ENCODE measurements at places on chromosomes 13 and 19.

DNA sequence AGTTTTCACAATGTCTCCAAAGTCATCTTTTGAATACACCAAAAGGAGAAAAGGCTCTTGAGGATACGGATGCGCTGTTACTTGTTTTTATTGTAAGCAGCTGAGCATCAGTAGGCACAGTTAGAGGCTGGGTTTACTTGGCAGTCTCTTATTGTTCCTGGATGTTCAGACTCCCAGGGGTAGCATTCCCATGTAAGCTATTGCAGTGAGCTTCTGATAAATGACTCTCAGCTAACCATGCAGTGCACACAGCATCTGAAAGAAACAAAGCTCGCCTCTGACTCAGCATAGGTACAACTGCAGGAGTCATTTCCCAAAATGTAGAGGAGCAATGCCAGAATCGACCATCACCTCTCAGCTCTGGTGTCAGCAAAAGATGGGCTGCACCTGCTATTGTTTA, 84.8 kb downstream of the DCT start:
- DNase-seq = no peak

DNA sequence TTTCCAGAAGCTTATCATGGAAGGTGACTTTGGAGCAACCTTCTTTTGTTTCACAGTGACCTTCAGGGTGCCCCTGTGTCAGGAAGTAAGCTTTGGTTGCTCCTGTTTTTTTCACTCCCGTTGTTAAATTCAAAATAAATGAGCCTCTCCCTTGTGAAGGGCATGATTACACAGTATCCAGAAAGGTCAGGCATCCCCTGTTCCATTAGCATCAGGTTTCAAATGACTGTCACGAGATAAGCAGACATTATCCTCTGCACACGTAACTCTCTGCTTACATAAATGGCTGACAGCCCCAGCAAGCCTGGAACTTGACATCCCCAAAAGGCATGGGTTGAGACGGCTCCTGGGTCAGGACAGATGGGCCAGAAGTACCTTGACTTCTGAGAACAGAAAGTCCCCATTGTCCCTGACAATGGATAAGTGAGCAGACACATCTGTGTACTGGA, 52.0 kb downstream of the RAB20 start:
- DNase-seq = no peak

GRCh38 chr13:24709186-24709913, 29.1 kb downstream of the ATP12A start:
- peak; percentile 61 for DNase-seq

DNA sequence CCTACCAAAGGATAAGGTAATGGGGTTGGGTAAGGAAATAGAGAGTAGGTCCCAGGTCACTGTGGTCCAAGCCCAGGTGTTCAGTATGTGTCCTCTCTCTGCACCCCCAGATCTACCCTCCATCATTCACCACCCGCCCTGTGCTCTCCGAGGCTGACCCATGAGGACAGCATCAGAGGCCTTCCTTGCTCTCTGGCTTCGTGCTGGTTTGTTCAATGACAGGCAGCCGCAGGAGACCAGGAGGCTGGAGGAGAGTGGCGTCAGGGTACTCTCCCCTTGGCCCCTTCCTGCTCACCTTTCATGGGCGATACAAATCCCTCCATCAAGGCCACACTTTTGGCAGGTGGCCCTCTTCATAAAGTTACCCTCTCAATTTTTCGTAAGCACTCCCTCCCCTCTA, 1.7 kb downstream of the TUBA3C start:
- no peak for DNase-seq

DNA sequence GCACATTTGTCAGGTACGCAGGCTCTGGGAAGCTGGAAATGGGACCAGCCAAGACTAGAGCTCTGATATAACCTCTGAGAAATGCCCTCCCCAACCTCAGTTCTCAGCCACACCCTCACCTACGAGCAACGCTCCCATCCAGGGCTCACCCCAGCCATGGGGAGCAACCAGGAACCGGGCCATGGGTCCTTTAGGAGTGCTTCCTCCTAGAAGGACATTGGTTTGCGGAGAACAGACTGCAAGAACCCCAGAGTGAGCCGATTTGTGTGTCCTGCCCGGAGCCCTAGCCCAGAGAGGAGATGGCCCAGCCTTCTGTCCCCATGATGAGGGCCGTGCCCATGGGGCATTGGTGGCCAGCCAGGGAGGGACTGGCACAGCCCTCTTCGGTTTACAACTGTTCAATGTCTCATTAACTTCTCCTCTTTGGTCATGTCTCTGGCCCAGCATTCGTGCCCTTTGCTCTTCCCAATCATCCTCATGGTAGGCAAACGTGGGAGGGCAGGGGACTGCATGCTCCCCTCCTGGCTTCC, 32.9 kb upstream of the IGSF23 start:
- no peak for DNase-seq

GRCh38 chr19:48636859-48637448, at the start of gene DBP:
Gene DBP, minus strand, starts transcription at chr19:48637379. Its CDS starts 385 bp downstream, at chr19:48636994.
- DNase-seq = no peak

DNA sequence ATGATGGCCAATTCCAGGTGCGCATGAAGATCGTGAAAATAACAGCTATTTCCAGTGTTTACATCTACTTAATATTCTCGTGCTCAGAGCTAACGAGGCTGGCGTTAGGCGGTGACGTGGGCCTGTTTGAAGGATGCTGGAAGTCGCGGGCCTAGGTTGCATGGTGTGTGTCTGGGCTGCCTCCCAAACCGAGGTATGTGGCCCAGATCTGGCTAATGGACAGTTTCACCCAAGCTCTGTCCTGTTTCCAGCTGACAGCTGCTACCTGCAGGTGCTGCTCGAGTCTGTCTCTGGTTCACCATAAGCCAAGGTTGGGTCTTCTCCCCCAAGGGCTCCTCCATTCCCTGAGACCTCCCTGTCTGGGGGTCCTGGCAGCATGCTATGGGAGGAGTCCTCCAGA, 40.5 kb upstream of the KCTD15 start:
- DNase-seq = no peak

GRCh38 chr19:30070198-30070967, 128.3 kb downstream of the URI1 start:
- DNase-seq = no peak

DNA sequence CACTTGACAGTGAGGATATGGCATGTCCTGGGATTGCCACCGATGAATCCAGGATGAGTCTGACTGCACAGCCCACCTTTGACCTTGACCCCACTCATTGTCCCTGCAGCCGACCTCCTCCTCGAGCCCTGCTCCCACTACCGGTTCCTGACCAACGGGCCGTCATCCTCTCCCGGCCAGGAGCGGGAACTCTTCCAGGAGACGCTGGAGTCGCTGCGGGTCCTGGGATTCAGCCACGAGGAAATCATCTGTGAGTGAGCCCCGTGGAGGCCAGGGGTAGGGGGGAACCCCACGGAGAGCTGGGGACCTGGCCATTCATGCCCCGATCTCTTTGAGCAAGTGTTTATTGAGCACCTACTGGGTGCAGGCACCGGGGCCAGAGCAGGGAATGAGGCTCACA, 28.4 kb downstream of the MYH14 start:
- no peak for DNase-seq

- DNase-seq = no peak
These were observed 487.6 kb downstream of the EFNB2 start for GRCh38 chr13:106047859-106048258.

GRCh38 chr13:65803530-65804392, 1426.4 kb downstream of the PCDH9 start:
- DNase-seq = no peak

DNA sequence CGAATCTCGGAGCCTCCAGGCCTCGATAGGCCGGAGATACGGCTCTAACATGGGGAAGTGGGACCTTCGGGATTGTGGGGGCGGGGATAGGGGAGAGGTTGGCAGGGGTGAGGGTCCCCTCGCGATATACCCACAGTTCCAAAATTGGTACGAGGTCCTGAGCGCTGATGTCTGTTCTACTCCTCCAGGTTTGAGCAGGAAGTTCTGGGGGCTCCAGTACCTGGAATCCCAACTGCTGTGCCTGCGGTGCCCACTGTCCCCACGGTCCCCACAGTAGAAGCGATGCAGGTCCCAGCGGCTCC, 447 bp downstream of the RBM42 start:
- DNase-seq = no peak

GRCh38 chr13:39788102-39788501, 132.6 kb downstream of the COG6 start:
- DNase-seq = no peak

GRCh38 chr13:105345730-105346129, 1189.7 kb downstream of the EFNB2 start:
- no peak for DNase-seq

- DNase-seq = no peak
These were observed 14.2 kb downstream of the KCNC3 start for GRCh38 chr19:50314724-50315708.

DNA sequence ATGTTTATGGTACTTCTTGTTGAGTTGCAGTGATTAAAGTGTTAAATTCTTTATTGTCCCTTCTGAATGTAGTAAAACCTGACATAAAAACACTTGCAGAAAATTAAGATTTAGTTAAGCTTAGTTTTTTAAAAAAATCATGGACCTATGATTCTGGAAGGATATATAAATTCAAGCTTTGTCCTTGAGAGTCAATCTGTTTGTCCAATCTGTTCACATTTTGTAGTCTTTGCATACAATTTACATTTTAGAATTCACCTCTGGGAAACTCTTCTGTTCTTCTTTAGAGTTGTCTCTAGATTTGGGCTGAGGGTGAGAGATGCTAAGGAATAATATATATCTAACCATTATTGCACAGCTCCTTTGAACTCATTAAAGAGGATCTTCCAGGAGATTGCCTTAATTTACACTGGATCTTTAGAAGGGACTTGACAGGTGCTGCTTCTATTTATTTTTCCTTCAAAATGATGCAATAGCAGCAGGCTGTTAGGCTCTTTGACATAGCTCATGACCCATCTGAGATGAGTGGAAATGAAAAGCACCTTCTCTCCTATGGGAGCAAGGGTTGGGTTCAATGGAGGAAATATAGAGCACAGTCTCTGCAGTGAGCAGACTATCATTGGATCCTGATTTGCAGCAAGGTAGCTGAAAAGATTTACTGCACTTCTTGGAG, 433.9 kb downstream of the GPC6 start:
- DNase-seq = no peak

GRCh38 chr19:16380314-16380695, 55.7 kb downstream of the KLF2 start:
- no peak for DNase-seq

DNA sequence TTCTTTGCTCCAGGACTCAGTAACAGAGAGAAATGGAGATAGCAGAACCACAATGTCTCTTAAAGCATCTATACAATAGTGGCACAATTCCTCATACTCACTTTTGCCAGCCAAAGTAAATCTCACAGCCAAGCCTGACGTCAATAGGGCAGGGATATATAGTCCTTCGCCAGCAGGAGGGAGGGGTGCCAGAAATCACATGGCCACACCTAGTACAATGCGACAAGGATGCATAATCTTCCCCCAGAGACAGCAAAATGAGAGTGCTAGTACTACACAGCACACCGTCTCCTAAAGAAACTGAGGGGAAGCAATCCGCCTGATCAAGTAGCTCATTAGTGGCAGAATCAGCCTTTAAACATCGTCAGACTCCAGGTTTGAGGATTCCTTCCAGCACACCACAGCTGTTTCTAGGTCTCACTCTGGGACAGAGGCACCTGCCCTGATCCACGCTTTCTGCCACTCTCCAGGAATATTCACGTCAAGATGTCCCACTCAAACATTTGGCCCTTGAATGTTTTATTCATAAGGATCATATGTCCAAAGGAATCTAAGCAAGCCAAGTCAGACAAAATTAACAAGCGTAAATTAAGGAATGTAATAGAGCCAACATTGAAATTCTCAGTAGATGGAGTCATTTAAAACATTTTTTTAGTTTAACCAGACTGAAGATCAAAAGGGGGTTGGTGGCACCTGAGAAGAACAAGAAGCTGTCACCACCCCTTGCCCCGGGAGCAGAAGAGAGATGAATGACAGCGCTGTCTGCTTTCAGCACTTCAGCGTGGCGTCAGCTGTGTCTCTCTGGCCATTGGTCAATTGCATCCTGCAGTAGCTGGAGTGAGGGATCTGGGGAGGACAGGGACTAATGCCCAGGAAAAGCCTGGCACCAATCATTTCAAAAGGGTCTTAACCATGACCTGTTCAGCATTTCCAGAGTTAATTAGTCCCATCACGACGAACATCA, 63.5 kb upstream of the SERP2 start:
- no peak for DNase-seq

DNA sequence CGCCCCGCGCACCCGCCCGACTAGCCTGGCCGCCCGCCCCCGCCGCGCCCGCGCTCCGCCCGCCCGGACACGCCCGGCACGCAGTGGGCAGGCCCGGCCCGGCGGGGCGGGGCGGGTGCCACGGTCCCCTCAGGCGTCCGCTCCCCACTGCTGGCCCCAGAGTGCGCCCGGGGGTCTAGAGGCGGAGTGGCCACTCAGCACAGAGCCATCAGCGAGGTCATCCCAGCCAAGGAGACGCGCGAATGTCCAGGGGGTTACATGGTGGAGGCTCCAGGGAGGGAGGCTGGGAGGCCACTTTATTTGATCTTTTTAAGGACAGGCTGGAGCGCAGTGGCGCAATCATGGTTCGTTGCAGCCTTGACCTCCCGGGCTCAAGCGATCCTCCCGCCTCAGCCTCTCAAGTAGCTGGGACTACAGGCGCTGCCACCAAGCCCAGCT, 236 bp upstream of the TINCR start:
- no peak for DNase-seq

- no peak for DNase-seq
These were observed 7.5 kb upstream of the WDR88 start for GRCh38 chr19:33124207-33125098.

Data from Kasumi-1 (cell line).